Retinal pigment epithelial cell (primary cell): ENCODE measurements at places on chromosomes 6 and 20.

- DNase-seq = no peak
Measured at GRCh38 chr6:37478827-37479226, 20.9 kb downstream of the CCDC167 start.

DNA sequence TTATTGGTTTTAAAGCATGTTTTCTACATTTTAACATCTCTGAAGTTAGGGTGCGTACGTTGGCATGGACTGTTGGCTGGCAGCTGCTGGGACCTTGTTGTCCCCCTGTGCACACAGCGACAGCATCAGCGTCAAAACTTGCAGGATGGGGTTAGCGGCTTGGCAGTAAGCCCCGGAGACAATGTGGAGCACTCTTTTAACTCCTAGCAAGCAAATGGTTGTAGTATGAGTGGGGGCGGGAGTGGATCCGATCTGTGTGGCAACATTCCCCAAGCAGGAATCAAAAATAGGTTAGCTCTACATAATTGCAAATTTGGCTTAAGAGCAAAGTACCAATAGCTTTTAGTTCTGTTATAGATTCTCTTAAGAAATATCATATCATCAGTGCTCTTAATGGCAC, 70.1 kb downstream of the NRN1 start:
- DNase-seq = no peak

- peak; percentile 66 for DNase-seq
Measured at GRCh38 chr20:24891546-24892393, 57.3 kb upstream of the CST7 start.

- no peak for DNase-seq
Measured at GRCh38 chr6:144434308-144434990, 149.3 kb downstream of the UTRN start.

DNA sequence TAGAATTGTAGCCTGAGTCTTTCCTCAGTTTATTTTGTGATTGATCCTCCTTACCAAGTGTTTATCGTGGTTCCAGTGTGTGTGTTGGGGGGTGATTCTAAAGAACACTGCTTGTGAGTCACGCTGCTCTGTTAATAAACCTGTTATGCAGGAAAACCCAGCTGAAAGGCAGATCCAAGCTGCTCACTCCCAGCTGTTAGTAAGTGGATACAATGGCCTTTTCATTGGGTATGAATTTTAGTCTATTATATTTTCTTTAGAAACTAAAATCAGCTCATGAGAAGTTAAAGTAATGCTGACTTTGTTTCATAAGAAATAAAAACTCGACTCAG, 12.2 kb upstream of the DSTN start:
- DNase-seq = no peak

GRCh38 chr6:33206864-33207551, 1.3 kb upstream of the RING1 start:
- no peak for DNase-seq

DNA sequence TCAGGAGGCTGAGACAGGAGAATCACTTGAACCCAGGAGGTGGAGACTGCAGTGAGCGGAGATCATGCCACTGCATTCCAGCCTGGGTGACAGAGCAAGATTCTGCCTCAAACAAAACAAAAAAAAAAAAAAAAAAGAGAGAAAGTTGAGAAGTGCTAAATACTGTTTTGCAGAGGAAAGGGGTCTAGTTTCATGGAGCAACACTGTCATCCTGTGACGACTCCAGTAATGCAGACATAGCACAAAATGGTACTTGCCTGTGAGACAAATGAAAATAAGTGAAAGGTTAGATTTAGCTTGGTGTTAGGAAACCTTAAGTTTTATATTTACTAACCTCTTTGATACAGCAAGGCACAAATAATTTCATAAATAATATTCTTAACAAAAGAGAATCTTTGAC, 29.7 kb downstream of the CEP162 start:
- DNase-seq = no peak

GRCh38 chr6:43699564-43700186, 12.1 kb upstream of the MRPS18A start:
- no peak for DNase-seq

GRCh38 chr6:166533205-166533824, 53.2 kb downstream of the RAMACL start:
- no peak for DNase-seq

DNA sequence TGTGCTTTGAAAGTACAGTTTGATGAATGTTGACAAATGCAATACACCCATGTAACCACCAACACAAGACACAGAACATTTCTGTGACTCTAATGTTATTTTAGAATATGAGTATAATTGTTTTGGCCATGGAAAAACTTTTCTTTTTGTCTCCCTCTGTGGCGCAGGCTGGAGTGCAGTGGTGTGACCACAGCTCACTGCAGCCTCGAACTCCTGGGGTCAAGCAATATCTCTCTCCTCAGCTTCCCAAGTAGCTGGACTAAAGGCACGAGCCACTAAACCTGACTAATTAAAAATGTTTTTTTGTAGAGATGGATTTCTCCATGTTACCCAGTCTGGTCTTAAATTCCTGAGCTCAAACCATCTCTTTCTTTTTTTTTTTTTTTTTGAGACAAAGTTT, 20.3 kb upstream of the BCAS4 start:
- no peak for DNase-seq

DNA sequence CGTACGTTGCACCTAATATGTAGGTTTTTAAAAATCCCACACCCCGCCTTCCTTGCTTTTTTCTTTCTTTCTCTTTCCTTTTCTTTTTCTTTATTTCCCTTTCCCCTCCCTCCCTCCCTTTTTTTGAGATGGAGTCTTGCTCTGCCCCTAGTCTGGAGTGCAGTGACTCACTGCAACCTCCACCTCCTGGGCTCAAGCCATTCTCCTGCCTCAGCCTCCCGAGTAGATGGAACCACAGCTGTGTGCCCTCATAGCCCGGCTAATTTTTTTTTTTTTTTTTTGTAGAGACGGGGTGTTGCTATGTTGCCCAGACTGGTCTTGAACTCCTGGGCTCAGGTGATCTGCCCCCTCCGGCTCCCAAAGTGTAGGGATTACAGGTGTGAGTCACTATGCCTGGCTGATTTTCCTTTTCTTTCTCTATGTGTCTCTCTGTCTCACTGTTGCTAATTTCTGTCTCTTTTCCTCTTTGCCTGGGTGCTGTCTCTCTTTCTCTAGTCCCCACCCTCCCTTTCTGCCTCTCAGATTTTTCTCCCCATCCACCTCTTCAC, 61.2 kb downstream of the SRC start:
- no peak for DNase-seq

- no peak for DNase-seq
Measured at GRCh38 chr6:139973669-139974344, 599.4 kb upstream of the CITED2 start.

DNA sequence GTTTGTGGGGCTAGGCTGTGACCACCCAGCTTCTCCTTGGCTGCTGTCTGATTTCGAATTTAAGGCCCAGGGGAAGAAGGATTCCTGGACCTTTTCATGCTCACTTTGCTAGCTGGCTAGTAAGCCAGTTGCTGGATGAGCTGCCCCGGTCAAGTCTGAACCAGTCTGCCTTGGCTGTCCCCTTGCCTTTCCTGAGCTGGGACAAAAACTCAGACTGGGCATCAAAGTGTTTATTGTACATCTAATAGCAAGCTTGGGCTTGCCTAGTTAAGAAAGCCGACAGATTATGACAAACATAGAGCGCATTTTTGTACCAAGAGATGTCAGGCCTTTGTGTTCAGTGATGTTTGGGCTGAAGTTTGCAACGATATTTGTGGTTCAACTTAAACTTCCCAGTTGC, 750 bp upstream of the PAK5 start:
- no peak for DNase-seq

DNA sequence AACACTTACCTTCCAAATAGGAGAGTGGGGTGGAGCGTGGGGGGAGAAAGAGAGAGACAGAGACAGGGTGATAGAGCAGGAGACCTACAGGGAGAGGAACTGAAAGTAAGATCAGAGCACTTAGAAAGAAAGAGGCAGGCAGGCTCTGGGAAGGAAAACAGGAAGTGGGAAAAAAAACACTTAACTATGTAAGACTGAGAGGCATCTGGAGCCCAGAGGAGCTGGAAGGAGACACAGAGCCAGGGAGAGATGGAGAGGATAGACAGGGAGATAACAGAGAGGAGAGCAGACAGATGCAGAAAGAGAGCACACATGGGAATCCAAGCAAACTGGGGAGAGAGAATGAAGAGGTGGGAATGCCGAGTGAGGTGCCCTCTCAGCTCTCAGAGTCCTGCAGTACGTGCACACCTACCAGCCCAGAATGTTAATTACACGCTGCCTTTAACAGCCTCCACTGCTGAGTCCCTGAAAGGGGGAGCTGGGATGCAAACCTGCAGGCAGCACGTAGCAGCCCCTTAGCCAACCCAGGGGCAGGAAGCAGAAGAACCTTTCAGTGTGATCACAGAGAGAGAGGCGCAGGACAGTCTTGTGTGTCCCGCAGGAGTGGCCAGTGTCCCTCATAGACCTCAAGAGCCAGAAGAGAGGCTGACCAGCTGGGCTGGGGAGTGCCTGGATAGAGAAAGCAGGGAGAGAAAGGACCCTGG, 132.7 kb upstream of the LRFN2 start:
- no peak for DNase-seq

DNA sequence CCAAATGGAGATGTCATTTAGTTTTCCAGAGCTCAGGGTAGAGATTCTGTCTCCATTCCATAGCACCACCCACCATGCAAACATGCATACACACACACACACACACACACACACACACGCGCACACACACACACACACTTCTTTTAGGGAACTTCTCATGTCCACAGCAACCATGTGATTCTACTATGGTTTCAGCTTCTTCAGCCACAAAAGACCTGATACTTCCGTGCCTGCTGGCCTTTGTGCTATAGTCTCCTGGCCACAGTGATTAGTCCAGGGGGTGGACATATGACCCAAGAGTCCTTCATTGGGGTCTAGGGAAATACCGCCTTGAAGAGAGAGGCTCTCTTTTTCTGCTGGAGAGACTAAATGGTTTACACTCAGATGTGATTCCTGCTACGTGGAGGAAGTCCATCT, 53.5 kb downstream of the CARMIL1 start:
- no peak for DNase-seq

- no peak for DNase-seq
Measured at GRCh38 chr6:111291336-111292259, 191.4 kb downstream of the REV3L start.

GRCh38 chr20:62873280-62873679, 11.7 kb upstream of the TCFL5 start:
- DNase-seq = no peak
